Activated T-helper 1 cell treated with Interleukin-2 at 50 U/mL for 16 hours (primary cell): ENCODE measurements at places on chromosomes 5 and 9.

GRCh38 chr5:1515311-1515920 is 8.3 kb downstream of the LPCAT1 start:
- DNase-seq = no peak

- no peak for DNase-seq
Observed at GRCh38 chr9:79369676-79370075, 202.1 kb upstream of the TLE4 start.

DNA sequence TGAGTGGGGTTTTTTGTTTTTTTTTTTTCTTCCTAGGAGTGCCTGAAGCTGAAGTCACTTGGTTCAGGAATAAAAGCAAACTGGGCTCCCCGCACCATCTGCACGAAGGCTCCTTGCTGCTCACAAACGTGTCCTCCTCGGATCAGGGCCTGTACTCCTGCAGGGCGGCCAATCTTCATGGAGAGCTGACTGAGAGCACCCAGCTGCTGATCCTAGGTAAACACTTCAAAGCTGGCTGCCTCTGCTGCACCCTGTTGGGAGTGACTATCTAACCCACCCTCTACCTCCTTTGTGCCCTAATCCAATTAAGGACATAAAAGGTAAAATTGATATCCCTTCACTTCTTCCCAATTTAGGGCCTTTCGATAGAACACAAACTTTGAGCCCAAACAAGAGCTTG is 206.8 kb downstream of the SAXO1 start:
- DNase-seq = no peak

- no peak for DNase-seq
Observed at GRCh38 chr5:98109561-98110006, 663.9 kb upstream of the RGMB start.

DNA sequence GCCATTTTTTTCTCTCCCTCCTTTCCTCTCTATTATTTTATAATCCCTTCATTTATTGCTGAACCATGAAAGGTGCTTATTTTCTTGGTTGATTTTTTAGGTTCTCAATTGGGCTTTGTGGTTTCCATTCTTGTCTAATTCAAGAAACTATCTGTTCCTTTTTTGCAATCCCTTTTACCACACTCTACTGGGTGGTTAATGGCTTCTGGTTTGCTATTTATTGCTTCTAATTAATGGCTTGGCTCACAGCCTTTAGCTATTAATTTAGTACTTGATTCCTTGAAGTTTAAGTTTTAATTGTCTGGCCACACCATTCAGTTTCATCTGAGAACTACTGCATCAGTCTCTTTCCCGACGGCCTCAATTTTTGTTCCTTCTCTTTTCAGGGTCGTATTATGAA is 5.6 kb downstream of the FRRS1L start:
- DNase-seq = no peak

DNA sequence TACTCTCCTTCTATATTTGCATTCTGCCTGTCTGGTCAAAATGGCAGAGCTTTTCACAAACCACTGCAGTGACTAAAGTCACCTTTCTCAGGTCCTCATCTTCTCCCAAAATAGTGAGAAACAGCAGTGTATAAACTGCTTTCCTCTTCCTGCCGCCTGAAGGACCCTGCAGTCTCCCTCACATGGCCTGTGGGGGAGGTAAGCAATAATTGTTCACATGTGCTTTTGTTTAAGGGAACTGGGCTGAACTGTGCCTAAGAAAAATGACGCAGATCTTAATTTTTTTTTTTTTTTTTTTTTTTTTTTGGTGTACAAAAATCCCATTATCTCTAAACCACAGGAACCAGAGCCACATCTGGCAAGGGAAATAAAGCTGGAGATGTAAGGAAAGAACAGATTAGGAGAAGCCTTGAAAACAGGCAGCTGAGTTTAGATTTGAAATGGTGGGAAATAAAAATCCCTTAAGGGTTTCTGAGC is 131.7 kb upstream of the VLDLR start:
- no peak for DNase-seq

GRCh38 chr9:95023217-95024003 is 294.1 kb downstream of the FANCC start:
- DNase-seq = no peak

- no peak for DNase-seq
Observed at GRCh38 chr9:10008101-10008799, 604.6 kb downstream of the PTPRD start.

GRCh38 chr5:105952875-105953274 is 1717.9 kb downstream of the EFNA5 start:
- no peak for DNase-seq

DNA sequence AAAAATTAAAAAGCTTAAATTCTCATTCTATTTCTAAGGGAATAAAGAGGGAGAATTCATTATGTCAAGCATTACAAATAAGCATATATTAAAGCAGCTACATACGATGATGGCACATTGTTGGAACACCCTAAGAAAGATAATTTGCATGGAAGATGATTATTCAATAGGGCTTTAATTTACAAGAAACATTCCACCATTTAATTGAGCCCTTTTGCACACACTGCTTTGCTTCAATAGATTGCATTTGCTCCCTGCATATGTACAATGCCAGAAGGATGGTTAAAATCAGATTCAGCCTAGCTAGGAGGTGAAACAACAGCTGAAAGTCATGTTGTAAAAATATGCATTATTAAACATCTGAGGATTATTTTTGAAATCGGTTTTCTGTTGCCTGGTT is 21.8 kb downstream of the KIAA1958 start:
- DNase-seq = no peak

GRCh38 chr9:26800322-26800721 is 92.3 kb downstream of the CAAP1 start:
- no peak for DNase-seq

GRCh38 chr5:169416583-169417196 is 115.8 kb upstream of the SLIT3 start:
- DNase-seq = no peak

DNA sequence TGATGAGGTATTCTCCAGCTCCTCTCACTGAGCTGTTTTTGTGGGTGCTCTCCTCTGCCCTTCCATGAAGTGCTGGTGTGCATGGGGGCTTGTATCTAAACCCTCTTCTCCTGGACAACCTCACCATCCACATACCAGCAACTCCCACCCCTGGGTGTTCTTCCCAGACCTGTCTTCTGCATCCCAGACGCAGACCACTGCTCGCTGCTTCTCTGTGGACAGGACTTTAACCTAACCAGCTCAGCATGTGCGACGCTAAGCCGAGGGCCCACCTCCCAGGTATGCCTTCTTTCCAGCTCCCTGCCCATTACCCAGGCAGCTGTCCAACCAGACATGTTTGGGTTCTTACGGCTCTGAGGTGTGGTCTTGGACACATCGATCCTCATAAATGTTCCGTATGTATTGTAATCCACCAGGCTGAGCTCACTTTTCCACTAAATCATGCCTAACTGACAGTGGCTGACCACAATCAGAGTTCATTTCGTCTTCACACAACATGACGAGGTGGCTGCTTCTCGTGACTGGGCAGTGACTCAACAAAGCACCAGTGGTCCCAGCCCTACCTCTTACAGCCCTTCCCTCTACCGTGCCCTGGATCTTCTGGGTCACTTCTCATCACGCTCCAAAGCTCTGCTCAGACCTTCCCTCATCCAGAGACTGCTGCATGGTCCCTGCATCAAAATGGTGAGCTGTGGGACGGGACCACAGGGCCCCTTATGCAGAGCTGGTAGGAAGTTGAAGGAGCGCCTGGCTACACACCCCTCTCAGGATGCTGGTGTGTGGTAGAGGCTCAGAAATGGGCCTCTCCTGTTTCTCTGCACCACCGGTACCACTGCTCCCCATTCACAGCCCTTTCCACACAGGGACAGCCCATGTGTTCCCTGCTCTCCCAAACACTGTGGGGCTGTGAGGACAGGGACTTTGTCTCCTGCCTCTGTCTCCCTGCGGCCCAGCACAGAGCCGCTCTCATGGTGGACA is 9.6 kb upstream of the PTGES2 start:
- DNase-seq = no peak

GRCh38 chr9:114371973-114372917 is 15.5 kb downstream of the AKNA start:
- DNase-seq = no peak

- DNase-seq = no peak
Observed at GRCh38 chr5:8961956-8962355, 583.9 kb downstream of the SEMA5A start.

GRCh38 chr5:179321206-179321987 is 23.9 kb downstream of the ADAMTS2 start:
- DNase-seq = no peak

GRCh38 chr9:89740722-89741121 is 135.9 kb downstream of the GADD45G start:
- no peak for DNase-seq

GRCh38 chr9:27387722-27388121 is 90.8 kb upstream of the EQTN start:
- no peak for DNase-seq

GRCh38 chr9:132994410-132995120 is 16.1 kb downstream of the GFI1B start:
- no peak for DNase-seq

GRCh38 chr5:132076202-132076830 is 2.7 kb downstream of the CSF2 start:
- DNase-seq = no peak

- DNase-seq = no peak
Observed at GRCh38 chr5:61575103-61575502, 243.0 kb downstream of the ZSWIM6 start.

- DNase-seq = no peak
Observed at GRCh38 chr5:35781181-35781790, 75.4 kb upstream of the IL7R start.
